ENCODE measurements at places on chromosomes 4 and X.
A peak's percentile ranks its signal among the peaks of the same experiment; 100 is the strongest.

- DNase-seq, result no peak
These were observed 88.1 kb downstream of the MGST2 start for GRCh38 chr4:139753686-139754085.

- peak; percentile 25 for DNase-seq
These were observed 119.7 kb downstream of the NFKB1 start for GRCh38 chr4:102620697-102621497.

- no peak for DNase-seq
These were observed 100.7 kb upstream of the PTPN13 start for GRCh38 chr4:86493460-86493859.

DNA sequence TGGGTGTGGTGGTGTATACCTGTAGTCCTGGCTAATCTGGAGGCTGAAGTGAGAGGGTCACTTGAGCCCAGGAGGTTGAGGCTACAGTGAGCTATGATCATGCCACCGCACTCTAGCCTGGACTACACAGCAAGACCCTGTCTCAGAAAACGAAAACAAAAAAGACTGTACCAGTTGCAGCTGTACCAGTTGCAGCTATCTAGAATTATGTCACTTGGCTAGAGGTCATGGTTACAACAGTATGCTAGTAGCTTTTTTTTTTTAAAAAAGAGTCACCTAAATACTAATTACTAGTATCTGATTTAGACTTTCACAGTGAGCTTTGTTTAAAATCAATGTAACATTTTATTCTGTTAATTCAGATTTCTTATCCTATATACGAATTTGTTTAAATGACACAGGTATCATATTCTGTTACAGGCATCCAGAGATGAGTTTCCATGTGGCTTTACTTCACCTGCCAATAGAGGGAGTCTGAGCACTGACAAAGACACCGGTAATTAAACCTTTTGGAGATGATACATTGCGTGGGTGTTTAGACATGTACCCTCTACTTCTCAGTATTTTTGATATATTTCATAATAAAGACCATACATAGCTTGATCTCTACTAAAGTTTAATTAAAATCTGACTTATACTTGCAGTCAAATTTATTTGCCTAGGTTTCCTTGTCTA lies 100.2 kb upstream of the IL13RA1 start:
- DNase-seq, result no peak

GRCh38 chrX:70254909-70255308 lies 5.1 kb downstream of the P2RY4 start:
- DNase-seq, result no peak

DNA sequence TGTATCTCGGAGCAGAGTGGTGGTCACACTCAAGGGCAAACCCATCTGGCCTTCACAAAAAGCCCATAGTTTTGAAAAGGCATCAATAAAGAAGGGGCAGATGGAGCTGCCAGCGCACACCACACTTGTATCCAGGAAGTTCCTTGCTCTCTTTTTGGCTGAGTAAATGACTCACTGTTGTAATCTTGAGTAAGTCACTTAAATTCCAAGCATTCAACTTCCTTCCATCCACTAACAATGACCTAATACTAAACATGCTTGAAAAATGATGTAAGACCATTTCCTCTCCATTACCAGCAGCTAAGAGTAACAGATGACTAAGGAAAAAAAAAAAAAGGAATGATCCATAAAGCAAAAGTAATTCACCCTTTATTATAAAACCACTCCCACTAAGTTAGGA lies 32.4 kb upstream of the MYOZ2 start:
- no peak for DNase-seq

DNA sequence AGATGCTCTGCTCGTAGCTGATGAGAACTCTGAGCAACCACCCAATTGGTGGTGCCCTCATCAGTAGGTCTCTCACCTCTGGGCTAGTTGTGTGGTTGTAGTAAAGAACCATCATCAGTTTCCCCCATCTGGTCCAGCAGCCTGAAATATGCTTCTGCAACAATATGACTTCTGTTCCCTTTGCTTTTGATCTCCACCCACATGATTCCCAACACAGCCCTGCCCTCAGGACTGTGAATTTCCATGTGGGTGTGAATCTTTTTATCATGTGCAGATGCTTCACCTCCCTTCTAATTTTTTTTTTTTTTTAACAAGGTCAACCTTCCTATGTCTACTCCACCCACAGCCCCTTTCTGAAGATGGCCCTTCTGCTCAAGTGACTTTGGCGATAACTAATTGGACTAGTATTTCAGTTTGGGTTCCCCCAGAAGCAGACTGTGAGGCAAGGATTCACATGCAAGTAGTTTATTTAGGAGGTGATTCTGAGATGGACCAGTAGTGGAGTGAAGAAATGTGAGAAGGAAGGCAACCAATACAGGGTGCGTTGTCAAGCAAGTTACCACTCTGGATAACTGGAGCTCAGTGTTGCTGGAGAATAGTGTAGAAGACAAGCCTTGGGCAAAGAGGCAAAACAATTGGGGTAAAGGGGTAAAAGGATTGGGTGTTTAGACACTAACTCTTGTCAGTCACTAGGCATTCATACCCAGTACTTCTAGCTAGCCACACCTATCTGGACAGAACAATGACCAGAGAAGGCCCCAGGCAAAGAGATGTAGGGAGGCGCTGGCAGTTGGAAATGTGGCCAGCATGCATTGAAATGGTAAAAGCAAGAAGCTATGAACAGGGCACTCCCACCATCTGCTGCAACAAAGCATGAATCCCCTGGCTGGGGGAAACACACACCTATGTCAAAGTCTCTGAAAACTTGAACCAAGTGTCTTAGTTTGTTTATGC lies 466.2 kb downstream of the BCOR start:
- no peak for DNase-seq

DNA sequence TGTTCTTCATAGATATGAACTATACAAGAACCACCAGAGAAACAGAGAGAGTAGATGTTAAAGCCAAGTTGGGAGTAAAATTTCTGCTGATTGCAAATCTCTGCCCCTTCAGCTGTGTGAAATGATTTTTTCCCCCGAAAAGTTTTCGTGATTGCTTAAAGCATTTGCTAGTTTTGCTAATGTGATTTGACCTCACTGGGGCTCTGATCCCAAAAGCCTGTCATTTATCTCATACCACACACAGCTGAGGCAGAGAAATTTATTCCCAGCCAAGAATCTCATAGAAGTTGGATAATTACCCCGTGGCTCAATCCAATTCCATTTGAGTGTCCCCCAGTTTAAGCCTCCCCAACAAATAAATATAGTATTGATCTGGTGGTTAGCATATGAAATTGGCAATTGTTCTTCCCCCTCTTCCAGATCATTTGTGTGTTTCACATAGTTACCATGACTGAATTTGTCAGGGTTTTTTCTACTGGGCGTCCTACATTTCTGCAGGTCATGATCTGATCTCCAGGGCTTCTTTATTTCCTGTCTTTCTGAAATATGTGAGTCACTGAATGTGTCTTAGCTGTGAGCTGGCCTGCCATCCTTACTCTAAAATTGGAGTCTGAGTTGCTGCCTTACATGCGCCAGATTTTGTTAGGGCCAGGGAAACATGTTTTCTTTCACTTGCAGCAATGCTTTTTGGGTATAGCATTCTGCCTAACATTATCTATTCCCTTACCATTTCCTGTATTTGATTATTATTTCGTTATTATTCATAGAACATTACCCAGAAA lies 167.5 kb upstream of the FRMPD4 start:
- no peak for DNase-seq

Data from NCI-H187 (cell line).